ENCODE measurements at places on chromosomes 1 and 21.

GRCh38 chr1:212247179-212247721, 38.0 kb upstream of the PPP2R5A start:
- DNase-seq: peak; percentile 79

GRCh38 chr1:195376190-195376589, 1232.0 kb downstream of the KCNT2 start:
- no peak for DNase-seq

DNA sequence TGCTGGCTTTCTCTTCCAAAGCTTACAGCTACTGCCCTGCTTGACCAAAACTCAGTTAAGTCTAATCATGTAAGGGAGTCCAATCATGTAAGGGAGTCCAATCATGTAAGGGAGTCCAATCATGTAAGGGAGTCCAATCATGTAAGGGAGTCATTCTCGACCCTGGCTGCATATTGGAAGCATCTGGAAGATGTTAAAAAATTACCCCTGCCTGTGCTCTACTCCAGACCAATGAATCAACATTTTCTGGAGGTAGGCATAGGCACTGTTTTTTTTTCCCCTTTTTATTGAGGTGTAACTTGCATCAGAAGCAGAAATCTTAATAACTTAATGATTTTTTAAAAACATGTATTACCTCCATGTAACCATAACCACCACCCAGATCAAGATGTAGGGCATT, 9.4 kb downstream of the PIGP start:
- no peak for DNase-seq

DNA sequence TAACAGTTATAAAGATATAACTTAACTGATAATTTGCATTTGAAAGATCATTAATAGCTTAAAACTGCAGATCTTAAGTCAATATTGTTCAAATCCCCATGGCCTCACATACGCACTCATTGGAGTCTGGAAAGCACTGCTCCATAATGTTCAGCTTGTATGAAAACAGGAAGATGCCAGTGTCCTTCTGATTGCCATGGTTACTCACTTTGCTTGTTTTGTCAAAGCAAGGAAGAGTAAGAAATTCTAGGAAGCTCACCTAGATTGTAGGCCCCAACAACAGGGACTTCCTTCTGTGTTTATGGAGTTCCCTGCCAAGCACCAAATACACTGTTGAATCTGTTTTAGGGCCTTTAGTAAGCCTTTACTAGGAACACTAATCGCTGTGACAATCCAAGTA, 10.9 kb downstream of the GAS5 start:
- no peak for DNase-seq

GRCh38 chr1:43511394-43511793, 19.3 kb upstream of the PTPRF start:
- DNase-seq: peak; percentile 24

GRCh38 chr1:58814251-58815068, 30.6 kb upstream of the JUN start:
- DNase-seq: no peak

DNA sequence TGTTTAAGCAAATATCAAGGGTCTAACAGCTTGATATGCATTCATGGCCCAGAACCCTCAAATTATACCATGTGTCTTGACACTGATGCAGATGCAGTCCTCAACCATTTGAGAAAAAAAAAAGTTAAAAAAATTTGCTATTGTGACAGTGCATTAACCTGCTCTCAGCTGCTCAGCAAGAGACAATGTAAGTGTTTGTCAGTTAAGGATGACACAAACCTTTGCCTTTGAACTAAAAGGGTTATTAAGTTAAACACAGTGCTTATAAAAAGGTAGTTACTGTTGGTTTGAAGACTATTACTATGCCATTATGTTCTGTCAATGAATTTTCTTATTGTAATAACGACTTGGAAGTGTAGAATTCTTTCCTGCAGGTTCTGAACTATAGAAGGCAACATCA, 655.6 kb upstream of the NEGR1 start:
- DNase-seq: no peak

DNA sequence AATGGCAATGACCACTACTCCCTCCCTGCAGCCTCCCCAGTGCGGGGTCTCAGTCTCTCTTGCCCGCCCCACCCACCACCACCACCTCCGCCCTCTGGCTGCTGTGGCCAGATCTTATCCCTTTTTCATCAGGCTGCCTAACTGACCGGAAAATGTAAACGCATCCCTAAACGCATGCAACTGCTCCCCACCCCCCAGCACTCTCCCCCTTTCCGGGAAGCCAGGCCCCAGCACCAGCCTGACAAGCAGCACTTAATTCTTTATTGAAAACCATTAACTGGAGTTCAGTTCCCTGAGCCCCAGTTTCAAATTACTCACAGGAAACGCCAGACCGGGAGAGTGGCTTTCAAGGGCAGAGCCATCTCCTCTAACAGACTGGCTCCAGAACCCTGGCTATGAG, 147.7 kb downstream of the DMRTA2 start:
- DNase-seq: no peak

DNA sequence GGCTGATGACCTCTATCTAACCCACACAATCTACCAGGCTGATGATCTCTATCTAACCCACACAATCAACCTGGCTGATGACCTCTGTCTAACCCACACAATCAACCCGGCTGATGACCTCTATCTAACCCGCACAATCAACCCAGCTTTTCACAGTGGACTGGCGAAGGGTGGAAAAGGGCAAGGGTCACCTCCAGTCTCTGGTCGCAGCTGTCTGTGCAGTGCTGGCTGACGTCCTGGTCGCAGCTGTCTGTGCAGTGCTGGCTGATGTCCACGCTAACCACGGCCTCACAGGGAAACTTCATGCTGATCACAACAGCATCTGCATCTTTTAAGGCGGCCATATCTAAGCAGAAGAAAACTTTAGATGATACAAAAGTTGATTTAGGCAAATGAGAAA, 12.2 kb upstream of the CCDC27 start:
- no peak for DNase-seq

DNA sequence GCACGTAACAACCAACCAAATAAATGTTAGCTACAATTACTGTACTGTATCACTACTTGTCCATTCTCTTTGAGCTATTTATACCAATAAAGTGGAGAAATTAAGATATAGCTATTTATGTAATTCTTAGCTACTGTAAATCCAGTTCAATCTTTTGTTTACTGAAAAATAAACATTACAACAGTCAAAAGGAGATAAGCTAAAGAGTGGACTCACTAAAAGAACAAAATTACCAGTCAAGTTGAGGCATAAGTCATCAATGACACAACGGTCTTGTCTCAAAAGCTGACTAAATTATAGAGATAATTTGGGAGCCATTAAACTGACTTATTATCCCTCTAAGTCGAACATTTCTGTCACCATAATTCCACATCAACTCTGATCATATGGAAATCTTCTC, 22.5 kb downstream of the TGFBR3 start:
- no peak for DNase-seq

- DNase-seq: no peak
Measured at GRCh38 chr1:40372658-40373322, 737 bp upstream of the SMAP2 start.

DNA sequence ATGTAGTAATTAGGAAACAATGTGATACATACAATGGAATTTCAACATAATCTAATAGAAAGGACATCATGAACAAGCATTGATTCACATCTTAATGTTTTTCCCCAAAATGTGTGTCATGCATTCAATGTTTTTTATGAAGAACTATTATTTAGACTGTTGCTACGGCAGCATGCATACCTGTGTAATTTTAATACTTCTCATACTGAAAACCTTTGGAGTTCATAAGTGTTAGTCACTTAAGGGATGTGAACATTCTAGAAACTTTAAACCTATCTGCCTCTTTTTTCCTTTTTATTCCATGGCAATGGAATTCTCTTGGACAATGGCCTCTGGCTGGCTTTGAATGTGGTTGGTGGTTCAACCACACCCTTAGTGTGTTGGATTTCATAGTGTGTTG, 48.6 kb downstream of the TMPRSS15 start:
- no peak for DNase-seq

- no peak for DNase-seq
Measured at GRCh38 chr21:37088186-37088735, 15.2 kb downstream of the TTC3 start.

DNA sequence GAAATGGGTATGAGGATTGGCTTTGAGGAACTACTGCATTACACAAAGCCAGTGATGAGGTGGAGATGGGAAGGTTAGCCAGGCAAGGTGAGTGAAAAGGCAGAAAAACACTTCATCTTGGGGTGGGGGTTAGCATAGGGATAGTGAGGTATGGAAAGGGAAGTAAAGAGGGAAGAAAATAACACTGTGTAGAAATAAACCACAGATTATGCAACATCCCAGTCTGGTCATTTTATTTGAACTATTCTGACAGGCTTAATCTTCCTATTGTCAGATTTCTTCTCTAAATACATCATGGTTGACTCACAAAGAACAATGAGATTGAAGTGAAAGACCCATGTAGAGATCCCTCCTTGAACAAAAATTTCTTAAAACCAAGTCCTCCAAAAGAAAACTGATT, 640.2 kb downstream of the PTPRC start:
- no peak for DNase-seq

GRCh38 chr1:77824694-77825093, 45.2 kb downstream of the MIGA1 start:
- DNase-seq: no peak

DNA sequence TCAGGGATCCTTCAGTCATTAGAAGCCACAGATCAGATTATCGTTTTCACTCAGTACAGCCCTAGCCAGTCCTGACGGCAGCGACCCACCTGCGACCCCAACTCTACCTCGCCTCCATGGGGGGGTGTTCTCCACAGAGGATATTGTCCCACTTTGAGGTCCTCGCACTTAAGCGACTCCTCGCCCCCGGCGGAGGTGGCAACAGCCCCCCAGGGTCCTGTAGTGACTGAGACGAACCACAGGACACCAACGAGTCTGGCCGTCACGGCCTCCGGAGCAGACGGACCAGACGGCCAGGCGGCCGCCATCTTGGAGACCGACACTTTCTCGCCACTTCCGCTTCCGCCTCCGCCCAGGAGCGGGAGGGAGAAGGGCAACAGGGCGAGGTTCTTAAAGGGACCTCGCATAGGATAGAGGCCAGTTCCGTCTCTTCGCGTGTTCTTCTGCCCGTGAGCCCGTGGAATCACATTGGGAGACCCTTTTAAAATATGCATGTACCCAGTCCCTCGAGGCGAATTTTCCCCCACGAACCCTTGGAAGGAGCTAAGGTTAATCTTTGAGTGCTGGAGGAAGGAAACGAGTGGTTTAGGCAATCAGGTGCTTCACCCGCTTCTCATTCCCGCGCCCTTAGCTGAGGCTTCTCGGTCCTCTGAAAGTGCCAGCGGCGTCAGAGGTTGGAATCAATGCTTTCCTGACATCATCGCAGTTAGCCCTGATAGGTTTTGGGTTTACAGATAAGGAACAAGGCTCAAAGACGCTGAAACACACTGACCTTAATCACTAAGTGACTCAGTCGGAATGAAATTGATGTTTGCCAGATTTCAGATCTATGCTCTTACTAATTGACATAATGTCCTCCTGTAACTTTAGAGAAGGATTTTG, at the start of gene TM2D1:
Gene TM2D1, minus strand, starts transcription at position 329 of the 882 bp plus-strand sequence. Its CDS starts 21 bp downstream, at position 308.
- peak; percentile 96 for DNase-seq

DNA sequence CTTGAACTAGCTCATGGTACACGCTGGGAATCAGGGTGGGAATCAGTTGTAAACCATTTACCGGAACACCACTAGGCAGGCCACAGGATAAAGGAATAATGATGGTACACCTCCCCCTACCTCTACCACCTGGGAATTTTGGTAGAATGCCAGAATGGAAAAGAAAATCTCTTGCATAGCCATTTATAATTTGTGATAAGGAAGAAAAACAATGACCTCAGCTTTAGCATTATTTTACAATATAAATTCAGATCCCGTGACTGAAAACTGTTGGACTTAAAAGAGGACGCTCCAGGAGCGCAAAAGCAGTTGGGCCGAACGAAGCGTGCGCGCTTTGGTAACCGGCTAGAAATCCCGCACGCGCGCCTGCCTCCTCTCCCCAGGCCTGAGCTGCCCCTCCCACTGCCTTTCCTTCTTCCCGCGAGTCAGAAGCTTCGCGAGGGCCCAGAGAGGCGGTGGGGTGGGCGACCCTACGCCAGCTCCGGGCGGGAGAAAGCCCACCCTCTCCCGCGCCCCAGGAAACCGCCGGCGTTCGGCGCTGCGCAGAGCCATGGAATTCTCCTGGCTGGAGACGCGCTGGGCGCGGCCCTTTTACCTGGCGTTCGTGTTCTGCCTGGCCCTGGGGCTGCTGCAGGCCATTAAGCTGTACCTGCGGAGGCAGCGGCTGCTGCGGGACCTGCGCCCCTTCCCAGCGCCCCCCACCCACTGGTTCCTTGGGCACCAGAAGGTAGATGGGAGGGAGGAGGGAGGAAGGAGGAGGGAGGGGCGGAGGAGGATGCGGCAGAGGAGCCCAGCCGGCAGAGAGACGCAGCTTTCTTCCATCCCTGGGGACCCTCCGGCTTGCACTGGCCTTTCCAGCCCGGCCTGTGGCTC, at the start of gene CYP4X1:
Gene CYP4X1, plus strand, starts transcription at position 402 of the 873 bp plus-strand sequence. Its CDS starts 149 bp downstream, at position 551.
- peak; percentile 86 for DNase-seq

DNA sequence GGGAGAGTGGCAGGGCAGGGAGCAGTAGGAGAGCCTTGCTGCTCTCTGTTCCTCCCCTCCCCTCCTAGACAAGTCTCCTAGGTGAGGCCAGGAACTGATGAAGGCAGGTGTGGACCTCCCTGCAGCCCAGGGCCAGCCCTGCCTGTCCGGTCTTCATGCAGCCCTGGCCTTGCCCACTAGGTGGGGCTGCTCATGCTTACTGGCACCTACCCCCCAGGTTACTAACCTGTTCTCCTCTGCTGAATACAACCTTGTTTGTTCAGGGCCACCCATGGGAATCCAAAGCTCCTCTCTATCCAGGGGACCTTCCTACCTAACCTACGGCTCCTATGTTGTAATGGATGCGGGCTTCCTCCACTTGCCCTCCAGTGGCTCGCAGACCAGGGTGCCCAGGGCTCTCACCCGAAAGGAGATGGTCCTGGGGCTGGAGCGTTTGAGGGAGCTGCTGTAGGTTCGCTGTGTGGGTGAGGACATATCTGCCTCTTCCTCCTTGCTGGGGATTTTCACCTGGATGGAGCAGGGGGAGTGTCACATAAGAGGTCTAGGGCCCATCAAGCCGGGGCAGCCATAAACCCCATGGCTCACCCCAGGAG, 7.9 kb upstream of the TNNT2 start:
- no peak for DNase-seq

DNA sequence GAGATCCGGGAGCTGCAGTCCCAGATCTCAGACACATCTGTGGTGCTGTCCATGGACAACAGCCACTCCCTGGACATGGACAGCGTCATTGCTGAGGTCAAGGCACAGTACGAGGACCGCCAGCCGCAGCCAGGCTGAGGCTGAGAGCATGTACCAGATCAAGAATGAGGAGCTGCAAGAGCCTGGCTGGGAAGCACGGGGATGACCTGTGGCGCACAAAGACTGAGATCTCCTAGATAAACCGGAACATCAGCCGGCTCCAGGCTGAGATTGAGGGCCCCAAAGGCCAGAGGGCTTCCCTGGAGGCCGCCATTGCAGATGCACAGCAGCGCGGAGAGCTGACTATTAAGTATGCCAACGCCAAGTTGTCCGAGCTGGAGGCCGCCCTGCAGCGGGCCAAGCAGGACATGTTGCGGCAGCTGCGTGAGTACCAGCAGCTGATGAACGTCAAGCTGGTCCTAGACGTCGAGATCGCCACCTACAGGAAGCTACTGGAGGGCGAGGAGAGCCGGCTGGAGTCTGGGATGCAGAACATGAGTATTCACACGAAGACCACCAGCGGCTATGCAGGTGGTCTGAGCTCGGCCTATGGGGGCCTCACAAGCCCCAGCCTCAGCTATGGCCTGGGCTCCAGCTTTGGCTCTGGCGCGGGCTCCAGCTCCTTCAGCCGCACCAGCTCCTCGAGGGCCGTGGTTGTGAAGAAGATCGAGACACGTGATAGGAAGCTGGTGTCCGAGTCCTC, 25.5 kb downstream of the ETV3L start:
- DNase-seq: peak; percentile 92

- no peak for DNase-seq
Measured at GRCh38 chr1:2352897-2353550, 38.3 kb downstream of the MORN1 start.

Measured in esophagus muscularis mucosa (tissue), 4 donors.